Stimulated activated CD4-positive, alpha-beta T cell treated with anti-CD3 and anti-CD28 coated beads, Interleukin-4, amount 100 ng/mL, for 24 hours (primary cell): ENCODE measurements at places on chromosomes 7 and 10.

- no peak for DNase-seq
These were observed 44.0 kb upstream of the COL13A1 start for GRCh38 chr10:69757553-69758309.

GRCh38 chr10:63205421-63205820 is 72.3 kb downstream of the NRBF2 start:
- DNase-seq: no peak

GRCh38 chr7:27940341-27940740 is 200.4 kb downstream of the TAX1BP1 start:
- DNase-seq: no peak

DNA sequence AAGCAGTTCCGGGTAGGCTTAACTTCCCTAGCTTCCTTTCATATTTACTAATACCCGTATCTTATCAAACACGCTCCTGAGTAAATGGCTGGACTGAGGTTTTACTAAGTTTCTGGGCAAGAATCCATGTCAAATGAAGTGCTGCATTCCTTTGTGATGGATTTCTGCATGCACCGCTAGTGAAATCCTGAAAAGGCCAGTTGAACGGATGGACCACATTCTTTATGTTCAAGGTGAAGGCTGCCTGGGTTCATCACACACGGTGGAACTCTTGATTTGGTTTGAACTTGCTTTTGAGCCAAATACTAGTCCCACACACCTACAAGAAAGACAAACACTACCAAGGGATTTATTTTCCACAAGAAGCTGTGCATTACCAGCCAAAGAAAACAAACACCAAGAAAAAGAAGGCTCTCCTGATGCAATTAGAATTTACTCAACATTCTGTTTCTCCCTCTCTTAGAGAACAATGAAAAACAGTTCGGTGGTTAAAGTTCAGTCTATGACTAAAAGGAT is 255.0 kb upstream of the SEMA3C start:
- no peak for DNase-seq

DNA sequence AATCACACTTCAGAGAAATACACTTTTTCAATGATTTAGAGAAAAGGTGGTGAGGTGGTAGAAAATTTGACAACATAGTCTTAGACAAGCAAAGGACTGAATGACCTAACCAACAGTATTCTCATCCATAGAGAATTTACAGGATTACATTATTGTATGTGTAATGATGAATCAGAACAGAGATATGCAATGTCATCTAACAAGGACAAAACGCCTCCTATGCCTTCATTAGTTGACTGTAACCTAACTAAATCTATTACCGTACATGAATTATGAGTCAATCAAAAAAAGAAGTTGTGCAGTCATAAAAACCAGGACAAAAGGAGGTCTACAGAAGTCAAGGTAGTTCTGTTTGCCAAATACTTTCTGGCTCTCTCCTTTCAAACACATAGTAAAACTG is 66.5 kb downstream of the RAB11FIP2 start:
- no peak for DNase-seq

- DNase-seq: no peak
These were observed 39.0 kb upstream of the SLC39A12 start for GRCh38 chr10:17912754-17913153.
